ENCODE measurements at places on chromosomes 13 and 19. TPM values are rescaled to one million over a fixed set of nuclear protein-coding genes. Genes with fewer than 3 reads are reported as not detected.

Gene IFNL3
- not detected for total RNA-seq

Gene SERP2
- total RNA-seq = 6.0 TPM

Gene DNAJC15
- total RNA-seq = 19.8 TPM

GRCh38 chr19:18856385-18857126 lies 24.8 kb downstream of the UPF1 start:
- peaks cover 100% of the 10 kb centered on the region for H3K36me3 ChIP-seq
- H3K27me3 ChIP-seq = no peaks in the 10 kb centered on the region
- H3K27ac ChIP-seq = no peak overlapping the region
- H3K4me3 ChIP-seq = no peak overlapping the region
- no peak for DNase-seq
- H3K4me1 ChIP-seq = peaks cover 11% of the 10 kb centered on the region

GRCh38 chr13:98595134-98595533 lies 18.2 kb upstream of the STK24 start:
- H3K4me3 ChIP-seq = no peak overlapping the region
- H3K27me3 ChIP-seq = no peaks in the 10 kb centered on the region

GRCh38 chr19:2309734-2310362 lies 1.9 kb upstream of the LINGO3 start:
- H3K27ac ChIP-seq = no peak overlapping the region
- H3K4me1 ChIP-seq = peaks cover 10% of the 10 kb centered on the region
- H3K4me3 ChIP-seq = no peak overlapping the region
- H3K36me3 ChIP-seq = no peaks in the 10 kb centered on the region
- DNase-seq = no peak

DNA sequence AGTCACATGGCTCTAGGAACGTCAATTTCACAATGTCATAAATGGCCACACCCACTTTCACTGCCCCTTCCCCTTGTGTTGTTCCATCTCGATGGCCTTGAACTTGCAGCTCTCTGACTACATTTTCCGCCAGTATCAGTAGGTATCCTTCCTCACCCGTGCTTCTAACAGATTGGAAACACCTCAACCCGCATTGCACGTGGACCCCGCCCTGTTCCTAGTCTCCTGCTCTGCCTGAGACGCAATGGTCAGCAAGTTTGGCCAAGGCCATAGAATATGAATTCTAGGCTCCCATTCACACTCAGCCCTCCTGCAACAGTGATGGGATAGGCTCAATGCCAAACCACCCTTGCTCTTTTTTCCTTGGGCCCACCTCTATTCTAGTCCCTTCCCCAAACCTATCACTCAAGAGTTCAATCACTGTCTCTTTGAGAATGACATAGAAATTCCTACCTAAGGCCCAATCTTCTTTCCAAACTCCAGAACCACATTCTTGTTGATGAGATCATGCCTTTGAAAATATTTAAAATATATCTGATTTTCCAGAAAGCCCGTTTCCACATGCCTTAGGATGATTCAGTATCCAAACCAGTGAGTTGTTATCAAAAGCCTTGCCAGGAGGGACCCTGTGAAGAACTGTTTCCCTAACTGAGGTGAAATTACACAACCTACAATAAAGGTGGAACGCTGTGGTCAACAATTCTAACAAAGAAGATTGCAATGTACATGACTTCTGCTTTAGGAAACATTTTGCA lies 334.6 kb downstream of the MYO16 start:
- H3K36me3 ChIP-seq = no peaks in the 10 kb centered on the region
- H3K27ac ChIP-seq = no peak overlapping the region
- no peaks in the 10 kb centered on the region for H3K4me1 ChIP-seq
- H3K4me3 ChIP-seq = no peak overlapping the region
- DNase-seq = no peak

Gene ARL11
- 0.13 TPM for total RNA-seq

Gene GPR4
- 0.42 TPM for total RNA-seq

Gene SULT2B1
- total RNA-seq = 1.0 TPM

DNA sequence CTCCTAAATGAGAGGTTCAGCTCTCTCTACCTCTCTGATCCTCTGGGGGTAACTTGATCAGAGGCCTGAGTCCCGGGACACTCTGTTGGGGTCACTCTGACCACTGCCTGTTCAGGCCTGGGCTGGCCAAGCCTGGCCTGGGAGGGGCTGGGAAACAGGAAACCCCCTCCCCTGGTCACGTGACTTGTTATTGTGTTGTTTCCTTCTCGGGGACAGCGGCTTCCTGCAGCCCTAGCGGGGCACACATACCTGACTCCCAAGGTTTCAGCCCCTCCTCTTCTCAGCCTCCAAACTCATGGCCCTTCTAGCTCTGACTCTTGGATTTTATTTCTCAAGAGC lies at the start of gene USHBP1:
Gene USHBP1 (minus strand): TSS at position 105 of the 339 bp plus-strand sequence. CDS start 446 bp downstream, outside the sequence.
- peaks cover 14% of the 10 kb centered on the region for H3K4me1 ChIP-seq
- peaks cover 14% of the 10 kb centered on the region for H3K36me3 ChIP-seq
- H3K27me3 ChIP-seq = no peaks in the 10 kb centered on the region
- peak within 1 kb of the TSS; percentile 42 for H3K4me3 ChIP-seq
- DNase-seq = no peak
- H3K27ac ChIP-seq = peak within 1 kb of the TSS; percentile 60

Gene MCF2L
- total RNA-seq = 34.6 TPM

DNA sequence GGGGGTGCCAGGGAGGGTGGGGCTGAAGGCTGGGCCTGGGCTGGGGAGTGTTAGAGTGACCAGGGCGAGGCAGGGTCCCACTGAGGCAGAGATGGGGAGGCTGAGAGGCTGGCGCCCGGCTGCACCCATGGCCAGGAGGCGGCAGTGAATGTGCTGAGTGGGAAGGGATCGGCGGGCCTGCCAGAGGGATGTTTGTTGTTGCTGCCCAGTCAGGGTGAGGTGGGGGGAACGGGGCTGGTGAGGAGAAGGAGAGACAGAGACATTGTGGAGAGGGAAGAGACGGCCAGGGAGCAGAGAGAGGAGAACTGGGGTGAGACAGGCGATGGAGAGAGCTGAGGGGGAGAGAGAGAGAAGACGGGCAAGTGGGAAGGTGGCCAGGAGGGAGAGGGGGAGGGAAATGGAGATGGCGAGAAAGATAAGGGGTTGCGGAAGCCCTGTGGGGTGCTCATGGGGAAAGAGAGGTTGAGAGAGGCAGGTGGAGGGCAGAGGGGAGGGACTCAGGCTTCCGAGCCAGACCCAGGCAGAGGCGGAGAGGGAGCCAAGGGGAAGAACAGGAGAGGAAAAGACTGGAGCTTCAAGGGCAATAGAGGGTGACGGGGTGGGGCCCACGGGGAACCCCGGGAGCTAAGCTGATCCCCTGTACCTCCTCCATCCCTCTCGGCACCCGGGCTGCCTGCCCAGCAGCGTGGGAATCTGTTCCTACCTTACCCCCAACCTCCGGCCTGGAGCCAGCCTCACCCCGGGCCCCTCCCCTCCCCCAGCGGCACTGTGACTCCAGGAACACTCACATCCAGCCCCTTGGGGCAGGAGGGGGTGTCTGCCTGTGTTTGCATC lies 690 bp upstream of the B3GNT8 start:
- H3K27ac ChIP-seq = peak overlapping the region; percentile 82
- peak overlapping the region; percentile 71 for H3K4me3 ChIP-seq
- H3K4me1 ChIP-seq = peaks cover 51% of the 10 kb centered on the region
- peaks cover 66% of the 10 kb centered on the region for H3K36me3 ChIP-seq

- H3K27ac ChIP-seq = peak overlapping the region; percentile 8
- H3K4me3 ChIP-seq = no peak overlapping the region
- H3K36me3 ChIP-seq = no peaks in the 10 kb centered on the region
- H3K27me3 ChIP-seq = no peaks in the 10 kb centered on the region
- no peak for DNase-seq
Measured at GRCh38 chr13:44191504-44192171, 182.0 kb upstream of the SERP2 start.

DNA sequence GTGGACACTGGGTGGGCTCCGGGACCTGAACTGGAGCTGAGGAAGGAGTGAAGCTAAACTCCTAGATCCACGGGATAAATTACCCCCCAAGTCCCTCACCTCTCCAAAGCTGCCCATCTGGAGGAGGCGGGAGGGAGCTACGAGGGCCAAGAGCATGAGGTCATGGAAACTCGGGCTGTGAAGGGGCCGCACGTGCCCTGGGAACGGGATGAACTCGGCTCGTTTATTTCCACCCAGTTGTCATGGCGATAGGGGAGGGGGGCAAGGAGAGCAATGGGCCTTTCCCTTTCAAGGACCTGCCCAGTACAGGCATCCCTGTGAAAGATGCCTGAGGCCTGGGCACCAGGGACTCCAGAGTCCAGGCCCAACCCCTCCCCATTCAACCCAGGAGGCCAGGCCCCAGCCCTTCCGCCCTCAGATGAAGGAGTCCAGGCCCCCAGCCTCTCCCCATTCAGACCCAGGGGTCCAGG lies 3.8 kb downstream of the PPP1R12C start:
- peak overlapping the region; percentile 98 for H3K4me3 ChIP-seq
- no peaks in the 10 kb centered on the region for H3K27me3 ChIP-seq
- H3K4me1 ChIP-seq = peaks cover 80% of the 10 kb centered on the region
- peaks cover 32% of the 10 kb centered on the region for H3K36me3 ChIP-seq
- peak; percentile 98 for DNase-seq

GRCh38 chr13:106362707-106363106 lies 172.8 kb downstream of the EFNB2 start:
- H3K27me3 ChIP-seq = no peaks in the 10 kb centered on the region
- DNase-seq = no peak
- H3K27ac ChIP-seq = no peak overlapping the region
- no peaks in the 10 kb centered on the region for H3K36me3 ChIP-seq
- no peaks in the 10 kb centered on the region for H3K4me1 ChIP-seq

Gene THSD8
- total RNA-seq = 0.65 TPM

DNA sequence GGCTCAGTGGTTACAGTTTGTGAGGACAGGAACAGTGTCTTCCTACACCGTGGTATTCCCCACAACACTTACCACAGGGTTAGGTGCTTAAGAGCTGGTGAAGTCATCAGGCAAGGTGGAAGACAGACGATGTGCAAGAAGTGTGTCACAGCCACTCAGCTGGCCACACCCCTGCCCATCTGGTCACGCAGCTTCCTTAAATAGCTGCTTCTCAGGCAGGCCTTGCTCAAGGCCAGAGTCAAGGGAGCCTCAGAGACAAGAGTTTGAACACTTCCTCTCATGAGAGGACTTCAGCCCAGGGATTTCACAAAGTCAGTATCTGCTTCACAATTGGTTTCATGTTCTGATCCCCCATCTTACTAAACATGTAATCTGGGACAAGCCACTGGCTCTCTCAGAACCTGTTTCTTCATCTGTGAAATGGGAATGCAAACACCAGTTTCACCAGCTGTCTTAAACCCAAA lies 80.3 kb upstream of the FRY start:
- H3K4me3 ChIP-seq = no peak overlapping the region
- no peaks in the 10 kb centered on the region for H3K4me1 ChIP-seq
- no peaks in the 10 kb centered on the region for H3K27me3 ChIP-seq
- DNase-seq = no peak
- H3K36me3 ChIP-seq = no peaks in the 10 kb centered on the region

Gene MPHOSPH8
- 38.1 TPM for total RNA-seq

- H3K4me1 ChIP-seq = no peaks in the 10 kb centered on the region
- no peak for DNase-seq
- H3K4me3 ChIP-seq = no peak overlapping the region
- H3K27me3 ChIP-seq = no peaks in the 10 kb centered on the region
- H3K36me3 ChIP-seq = no peaks in the 10 kb centered on the region
- no peak overlapping the region for H3K27ac ChIP-seq
Measured at GRCh38 chr19:23771316-23771715, 12.6 kb upstream of the ZNF681 start.

Gene CSNK1G2
- total RNA-seq = 47.5 TPM

GRCh38 chr13:19960653-19960976 lies 2.1 kb downstream of the ZMYM2 start:
- DNase-seq = no peak
- H3K36me3 ChIP-seq = peaks cover 5% of the 10 kb centered on the region
- H3K4me1 ChIP-seq = peaks cover 42% of the 10 kb centered on the region
- peak overlapping the region; percentile 99 for H3K27ac ChIP-seq

Gene CPAMD8
- total RNA-seq = 9.6 TPM

Gene KRTDAP
- total RNA-seq = not detected

- H3K36me3 ChIP-seq = no peaks in the 10 kb centered on the region
- no peak for DNase-seq
- H3K4me3 ChIP-seq = no peak overlapping the region
- H3K27me3 ChIP-seq = peaks cover 9% of the 10 kb centered on the region
- no peak overlapping the region for H3K27ac ChIP-seq
Measured at GRCh38 chr19:1933244-1933643, 7.7 kb upstream of the CSNK1G2 start.

Gene NLRP7
- not detected for total RNA-seq

DNA sequence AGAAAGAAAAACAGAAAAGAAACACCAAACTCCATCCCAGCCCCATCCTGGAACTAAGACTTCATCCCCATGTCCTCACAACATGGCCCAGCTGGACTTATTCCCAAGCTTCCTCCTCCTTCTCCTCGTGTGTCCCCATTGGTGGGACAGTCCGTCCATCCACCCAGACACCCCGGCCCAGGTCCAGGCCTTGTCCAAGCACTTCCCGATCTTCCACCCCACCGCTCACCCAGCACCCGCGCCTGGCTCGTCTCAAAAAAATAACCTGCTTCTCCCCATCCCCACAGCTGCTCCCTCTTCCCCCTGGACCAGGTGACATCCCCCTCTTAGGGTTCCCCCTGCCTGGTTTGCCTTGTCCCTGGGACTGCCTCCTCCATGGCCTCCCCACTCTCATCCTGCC lies 1.4 kb upstream of the FCER2 start:
- no peak for DNase-seq
- peaks cover 66% of the 10 kb centered on the region for H3K27me3 ChIP-seq
- no peak overlapping the region for H3K4me3 ChIP-seq

GRCh38 chr13:84609716-84610115 lies 727.4 kb upstream of the SLITRK1 start:
- H3K36me3 ChIP-seq = no peaks in the 10 kb centered on the region
- H3K4me1 ChIP-seq = peaks cover 12% of the 10 kb centered on the region
- H3K27me3 ChIP-seq = no peaks in the 10 kb centered on the region
- DNase-seq = no peak
- no peak overlapping the region for H3K27ac ChIP-seq
- H3K4me3 ChIP-seq = no peak overlapping the region

Gene C5AR1
- total RNA-seq = 32.6 TPM

DNA sequence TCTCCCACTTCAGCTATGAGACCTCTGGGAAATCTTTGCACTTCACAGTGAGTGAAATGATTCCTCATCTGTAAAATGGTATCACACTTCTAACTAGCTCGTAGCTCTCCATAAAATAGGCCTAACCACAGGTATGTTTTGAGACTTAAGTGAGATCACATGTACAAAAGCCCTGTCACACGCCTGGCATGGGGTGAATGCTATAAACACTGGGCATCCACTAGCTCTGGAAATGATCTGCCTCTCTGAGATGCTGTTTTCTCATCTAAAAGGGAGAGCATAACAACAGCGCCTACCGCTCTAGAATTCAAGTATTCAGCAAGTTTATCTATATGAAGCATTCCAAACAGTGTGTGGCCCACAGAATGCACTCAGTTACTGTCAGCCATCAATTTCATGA lies 2.2 kb downstream of the AKT2 start:
- H3K36me3 ChIP-seq = no peaks in the 10 kb centered on the region
- H3K4me1 ChIP-seq = peaks cover 61% of the 10 kb centered on the region
- no peak overlapping the region for H3K4me3 ChIP-seq
- H3K27ac ChIP-seq = peak overlapping the region; percentile 95

GRCh38 chr13:107217251-107217650 lies 649.3 kb upstream of the ARGLU1 start:
- no peak overlapping the region for H3K27ac ChIP-seq
- no peaks in the 10 kb centered on the region for H3K36me3 ChIP-seq
- H3K4me1 ChIP-seq = no peaks in the 10 kb centered on the region

GRCh38 chr19:4635754-4636116 lies 3.6 kb upstream of the TNFAIP8L1 start:
- H3K27ac ChIP-seq = no peak overlapping the region
- peaks cover 49% of the 10 kb centered on the region for H3K4me1 ChIP-seq
- H3K27me3 ChIP-seq = peaks cover 8% of the 10 kb centered on the region
- H3K36me3 ChIP-seq = no peaks in the 10 kb centered on the region

GRCh38 chr19:11168568-11168967 lies 13.0 kb upstream of the SPC24 start:
- H3K27ac ChIP-seq = peak overlapping the region; percentile 92
- H3K36me3 ChIP-seq = peaks cover 51% of the 10 kb centered on the region

Gene NLRP5
- total RNA-seq = not detected

Data from esophagus muscularis mucosa (tissue), 4 donors.